ENCODE measurements at places on chromosomes 2 and 18.

DNA sequence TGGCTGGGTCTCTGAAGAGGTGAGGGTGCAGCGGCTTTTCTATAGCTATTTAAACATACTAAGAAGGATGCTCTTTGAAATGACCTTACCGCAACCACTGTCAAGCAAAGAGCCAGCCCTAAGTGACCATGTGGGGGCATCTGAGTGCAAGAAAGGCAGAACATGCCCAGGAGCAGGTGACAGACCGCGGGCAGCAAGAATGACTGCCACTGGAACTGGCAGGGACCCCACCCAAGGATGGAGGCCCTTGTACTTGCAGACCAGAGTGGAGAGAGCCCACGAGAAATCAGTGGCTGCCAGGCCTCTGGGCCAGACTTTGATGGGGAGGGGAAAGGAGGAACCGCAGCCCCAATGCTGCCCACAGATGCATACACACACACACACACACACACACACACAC lies 33.1 kb downstream of the DNMT3A start:
- DNase-seq = no peak

GRCh38 chr18:61541673-61542072 lies 208.4 kb downstream of the CDH20 start:
- no peak for DNase-seq

GRCh38 chr2:228447266-228447915 lies 265.9 kb upstream of the SPHKAP start:
- DNase-seq = no peak

DNA sequence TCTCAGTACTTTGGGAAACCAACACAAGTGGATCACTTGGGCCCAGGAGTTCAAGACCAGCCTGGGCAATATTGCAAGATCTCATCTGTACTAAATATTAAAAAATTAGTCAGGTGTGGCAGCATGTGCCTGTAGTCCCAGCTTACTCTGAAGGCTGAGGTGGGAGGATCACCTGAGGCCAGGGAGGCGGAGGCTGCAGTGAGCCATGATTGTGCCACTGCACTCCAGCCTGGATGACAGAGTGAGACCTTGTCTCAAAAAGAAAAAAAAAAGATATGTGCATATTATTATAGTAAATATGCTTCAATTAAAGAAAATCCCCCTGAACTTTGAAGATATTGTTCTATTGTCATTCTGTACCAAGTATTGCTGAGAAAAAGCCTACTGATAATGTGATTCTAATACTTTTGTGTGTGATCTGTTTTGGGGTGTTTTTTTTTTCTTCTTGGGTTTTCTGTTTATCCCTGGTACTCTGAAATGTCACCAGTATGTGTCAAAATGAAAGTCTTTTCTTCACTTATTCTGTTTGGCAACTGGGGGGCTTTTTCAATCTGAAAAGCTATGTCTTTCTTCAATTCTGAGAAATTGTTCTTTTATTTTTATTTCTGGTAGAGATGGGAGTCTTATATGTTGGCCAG lies 13.2 kb downstream of the NEURL3 start:
- no peak for DNase-seq

DNA sequence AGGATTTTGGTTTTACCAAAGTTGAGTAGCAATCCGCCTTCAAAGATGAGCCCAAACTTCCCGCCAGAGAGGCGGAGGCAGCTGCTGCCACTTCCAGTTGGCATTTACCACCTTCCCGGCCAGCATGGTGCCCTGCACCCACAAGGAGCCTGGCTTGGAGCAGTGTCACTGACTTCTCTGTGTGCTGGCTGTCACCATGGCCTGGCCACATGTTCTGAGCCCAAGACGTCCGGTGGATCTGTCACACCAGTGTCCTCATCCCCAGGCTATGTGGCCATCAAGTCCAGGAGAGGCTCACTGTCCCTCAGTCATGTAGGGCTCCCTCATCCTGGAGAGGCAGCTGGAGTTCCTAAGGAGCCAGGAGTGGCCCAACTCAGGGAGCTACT lies 100.6 kb downstream of the ACKR3 start:
- no peak for DNase-seq

Data from CD4-positive, alpha-beta T cell treated with Interleukin-2 at 100 ng/mL for 4 hours (primary cell).